ENCODE measurements at places on chromosomes 2 and 18. TPM values are rescaled to one million over a fixed set of nuclear protein-coding genes. Genes with fewer than 3 reads are reported as not detected.

DNA sequence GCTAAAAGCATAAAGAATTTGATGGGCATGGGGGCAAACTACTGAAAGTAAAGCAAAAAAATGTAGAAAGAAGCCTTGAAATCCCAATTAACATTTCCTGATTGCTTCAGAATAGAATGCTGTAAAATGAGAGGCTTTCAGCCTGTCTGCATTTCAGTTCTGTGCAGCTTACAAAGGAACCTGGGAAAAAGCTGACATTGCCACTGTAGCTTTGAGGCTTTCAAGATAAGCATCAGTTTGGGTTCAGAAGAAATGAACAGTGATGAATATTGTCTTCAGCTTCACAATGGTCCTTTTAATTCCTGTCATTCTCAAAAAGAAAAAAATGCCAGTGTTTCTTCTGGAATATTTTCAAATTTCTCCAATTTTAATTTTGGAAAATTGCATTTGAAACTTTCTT, 242.7 kb downstream of the LRRTM1 start:
- no peak for DNase-seq

DNA sequence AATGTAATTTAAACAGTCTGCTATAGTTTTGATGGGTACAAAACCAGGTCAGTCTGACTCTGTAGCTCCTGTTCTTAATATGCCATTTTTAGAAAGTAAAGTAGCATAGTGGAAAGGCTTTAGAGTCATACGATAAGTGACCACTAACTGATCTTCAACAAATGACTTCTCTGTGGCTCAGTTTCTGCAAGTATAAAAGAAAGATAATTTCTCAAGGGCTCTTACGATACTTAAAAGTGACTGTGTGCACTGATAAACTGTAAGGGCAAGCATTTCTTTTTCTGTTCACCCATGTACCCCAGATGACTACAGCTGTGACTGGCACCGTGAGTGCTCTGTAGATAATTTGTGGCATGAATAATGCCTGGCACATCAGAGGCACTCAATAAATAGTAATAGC, 178.7 kb downstream of the LCLAT1 start:
- no peak for DNase-seq

DNA sequence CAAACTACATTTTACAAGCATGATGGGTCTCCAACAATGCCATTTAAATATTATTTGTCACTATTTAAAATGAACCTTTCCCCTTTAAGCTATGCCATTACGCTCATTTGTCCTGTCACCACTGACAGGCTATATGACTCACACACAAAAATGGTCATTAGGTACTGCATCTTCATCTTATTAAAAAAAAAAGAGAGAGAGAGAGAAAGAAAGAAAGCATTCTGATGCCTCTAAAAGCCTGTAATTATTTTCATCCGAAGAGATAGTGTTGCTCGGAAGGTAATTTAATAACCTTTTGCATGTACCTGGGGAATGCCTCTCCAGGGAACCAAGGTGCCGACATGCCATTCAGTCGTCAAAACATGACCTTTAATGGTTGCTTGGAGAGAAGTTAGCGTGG, 226.7 kb downstream of the ARHGAP15 start:
- DNase-seq: no peak

GRCh38 chr2:198374375-198375082, 570.1 kb downstream of the PLCL1 start:
- peak; percentile 70 for DNase-seq

- no peak for DNase-seq
Measured at GRCh38 chr2:18094277-18094676, 215.8 kb downstream of the KCNS3 start.

DNA sequence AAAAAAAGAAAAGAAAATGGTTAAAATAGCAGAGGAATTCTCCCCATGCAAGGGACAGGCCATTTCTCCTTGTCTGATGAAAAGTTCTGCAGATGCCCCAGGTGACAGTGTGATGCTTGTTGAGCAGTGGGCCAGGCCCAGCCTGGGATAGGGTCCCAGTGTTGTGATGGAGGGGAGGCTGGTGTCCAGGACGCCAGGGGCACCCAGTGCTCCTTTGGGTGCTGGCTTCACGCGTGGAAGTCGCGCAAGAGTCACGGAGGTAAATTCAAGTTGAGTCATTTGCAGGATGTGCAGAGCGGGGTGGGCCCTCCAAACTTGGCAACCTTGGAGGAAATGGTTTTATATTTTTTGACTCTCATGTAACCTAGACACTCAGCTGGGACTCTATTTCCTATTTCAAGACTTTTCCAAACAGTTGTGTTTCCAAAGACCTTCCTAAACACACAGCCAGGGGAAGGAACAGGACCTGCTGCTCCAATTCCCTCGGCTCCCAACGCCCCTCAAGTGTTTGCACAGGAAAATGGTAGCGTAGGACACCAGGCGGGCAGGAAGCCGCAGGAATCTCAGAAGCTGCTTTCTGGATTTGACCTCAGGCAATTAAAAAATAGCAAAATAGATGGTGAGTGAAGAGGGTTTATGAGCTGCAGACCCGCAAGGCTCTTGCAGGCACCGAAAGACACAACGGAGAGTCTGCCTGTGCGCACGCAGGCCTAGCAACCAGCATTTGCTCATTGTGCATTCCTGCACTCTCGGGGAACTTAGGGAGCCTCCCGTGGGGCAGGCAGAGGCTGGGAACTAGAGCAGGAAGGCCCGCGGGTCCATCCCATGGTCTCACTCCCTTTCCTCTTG, 107.1 kb upstream of the ODC1 start:
- DNase-seq: no peak

- no peak for DNase-seq
Measured at GRCh38 chr2:232984451-232985207, 28.4 kb downstream of the NGEF start.

The SCN7A gene
- polyA plus RNA-seq: 0.39 TPM
